Astrocyte (in vitro differentiated cells and primary cell): ENCODE measurements at places on chromosomes 5 and 9.

DNA sequence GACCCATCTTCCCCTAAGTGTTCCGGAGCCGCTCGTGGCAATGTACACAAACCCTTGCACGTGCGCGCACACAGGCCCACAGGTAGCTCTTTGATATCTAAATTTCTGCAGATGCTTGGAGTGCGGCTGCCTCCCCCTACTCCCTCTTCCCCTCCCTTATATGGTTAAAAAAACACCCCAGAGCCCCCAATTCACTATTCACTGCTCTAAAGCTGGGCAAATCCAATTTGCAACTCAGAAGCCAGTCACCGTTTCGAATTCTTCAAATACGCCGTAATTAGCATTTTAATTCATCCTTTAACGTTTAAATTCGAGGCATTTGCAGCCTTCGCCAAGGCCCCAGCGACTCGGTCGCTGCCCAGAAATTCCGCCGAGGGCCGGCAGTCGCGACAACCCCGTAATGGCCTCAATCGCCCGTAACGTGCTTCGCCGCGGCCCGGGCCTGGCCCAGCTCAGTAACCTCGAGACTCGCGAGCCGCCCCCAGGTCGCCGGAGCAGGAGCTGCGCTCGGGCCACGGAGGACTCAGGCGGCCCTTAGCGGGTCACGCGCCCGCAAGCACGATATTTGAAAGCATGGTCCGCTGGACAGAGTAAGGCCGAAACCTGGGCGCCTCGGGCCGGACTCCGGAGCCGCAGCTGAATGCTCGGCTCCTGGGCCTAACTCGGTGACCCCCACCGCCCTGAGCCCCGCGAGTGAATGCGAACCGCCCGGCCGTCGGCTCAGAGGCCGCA is 1.3 kb downstream of the IRX2 start:
- peak overlapping the region; percentile 77 for H3K4me3 ChIP-seq
- peaks cover 8% of the 10 kb centered on the region for H3K36me3 ChIP-seq
- peaks cover 18% of the 10 kb centered on the region for H3K4me1 ChIP-seq
- peaks cover 4% of the 10 kb centered on the region for H3K27me3 ChIP-seq
- peak overlapping the region; percentile 79 for H3K27ac ChIP-seq

DNA sequence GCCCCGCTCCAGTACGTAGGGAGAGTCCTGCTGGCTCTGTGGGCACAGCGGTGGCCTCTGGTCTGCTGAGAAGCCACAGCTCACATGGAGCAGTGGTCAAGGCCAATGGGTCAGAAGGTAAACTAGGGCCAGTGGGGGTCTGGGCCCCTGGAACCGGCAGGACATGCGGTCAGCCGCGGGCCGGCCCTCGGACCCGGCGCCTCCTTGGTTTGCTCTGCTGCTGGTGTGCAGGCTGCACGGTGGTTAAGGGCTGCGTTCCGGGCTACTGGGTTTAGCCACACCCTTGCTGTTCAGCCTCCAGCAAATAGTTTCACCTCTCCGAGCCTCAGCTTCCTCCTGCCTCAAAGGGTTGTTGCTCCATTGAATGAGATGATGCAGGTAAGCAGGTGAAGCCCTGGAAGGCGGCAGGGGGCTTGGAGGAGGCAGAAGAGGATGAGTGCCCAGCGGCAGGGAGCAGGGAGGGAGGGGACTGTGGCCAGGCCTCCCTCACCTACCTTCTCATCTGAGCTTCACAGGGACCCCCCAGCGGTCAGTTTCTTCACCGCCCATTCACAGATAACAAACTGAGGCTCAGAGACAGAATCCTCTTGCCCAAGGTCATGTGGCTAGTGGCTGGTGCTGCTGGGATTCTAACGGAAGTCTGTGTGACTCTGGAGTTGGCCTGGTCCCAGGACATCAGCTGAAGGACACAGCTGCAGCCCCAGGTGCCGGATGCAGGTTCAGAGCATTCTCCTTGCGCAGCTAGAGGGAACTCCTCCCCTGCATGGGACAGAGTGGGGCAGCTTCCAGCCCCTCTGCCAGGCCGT is 3.7 kb upstream of the COL5A1 start:
- no peak for DNase-seq
- H3K4me3 ChIP-seq = no peak overlapping the region
- H3K27ac ChIP-seq = no peak overlapping the region
- no peaks in the 10 kb centered on the region for H3K27me3 ChIP-seq
- peaks cover 16% of the 10 kb centered on the region for H3K4me1 ChIP-seq
- H3K36me3 ChIP-seq = no peaks in the 10 kb centered on the region

GRCh38 chr9:71820403-71820921 is 52.1 kb upstream of the CEMIP2 start:
- no peak for DNase-seq
- H3K36me3 ChIP-seq = no peaks in the 10 kb centered on the region
- H3K27ac ChIP-seq = no peak overlapping the region
- no peaks in the 10 kb centered on the region for H3K4me1 ChIP-seq
- no peaks in the 10 kb centered on the region for H3K27me3 ChIP-seq

DNA sequence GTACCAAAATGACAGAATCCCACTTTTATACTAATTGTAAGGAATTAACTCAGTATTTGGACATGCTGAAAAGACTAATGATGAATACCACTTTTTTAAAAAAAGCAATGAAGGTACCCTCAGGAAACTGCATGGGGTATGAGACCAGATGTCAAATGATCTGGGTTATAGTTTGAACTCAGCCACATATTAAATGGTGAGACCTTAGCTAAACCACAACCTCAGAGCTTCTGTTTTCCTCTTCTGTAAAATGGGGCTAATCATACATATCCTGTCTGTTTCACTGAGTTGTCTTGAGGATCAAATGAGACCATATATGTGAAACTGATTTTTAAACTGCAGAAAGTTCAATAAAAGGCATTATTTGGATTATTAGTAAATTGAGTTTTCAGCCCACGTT is 238.4 kb downstream of the AP3B1 start:
- no peak for DNase-seq
- H3K4me1 ChIP-seq = no peaks in the 10 kb centered on the region
- no peaks in the 10 kb centered on the region for H3K36me3 ChIP-seq
- no peak overlapping the region for H3K4me3 ChIP-seq

DNA sequence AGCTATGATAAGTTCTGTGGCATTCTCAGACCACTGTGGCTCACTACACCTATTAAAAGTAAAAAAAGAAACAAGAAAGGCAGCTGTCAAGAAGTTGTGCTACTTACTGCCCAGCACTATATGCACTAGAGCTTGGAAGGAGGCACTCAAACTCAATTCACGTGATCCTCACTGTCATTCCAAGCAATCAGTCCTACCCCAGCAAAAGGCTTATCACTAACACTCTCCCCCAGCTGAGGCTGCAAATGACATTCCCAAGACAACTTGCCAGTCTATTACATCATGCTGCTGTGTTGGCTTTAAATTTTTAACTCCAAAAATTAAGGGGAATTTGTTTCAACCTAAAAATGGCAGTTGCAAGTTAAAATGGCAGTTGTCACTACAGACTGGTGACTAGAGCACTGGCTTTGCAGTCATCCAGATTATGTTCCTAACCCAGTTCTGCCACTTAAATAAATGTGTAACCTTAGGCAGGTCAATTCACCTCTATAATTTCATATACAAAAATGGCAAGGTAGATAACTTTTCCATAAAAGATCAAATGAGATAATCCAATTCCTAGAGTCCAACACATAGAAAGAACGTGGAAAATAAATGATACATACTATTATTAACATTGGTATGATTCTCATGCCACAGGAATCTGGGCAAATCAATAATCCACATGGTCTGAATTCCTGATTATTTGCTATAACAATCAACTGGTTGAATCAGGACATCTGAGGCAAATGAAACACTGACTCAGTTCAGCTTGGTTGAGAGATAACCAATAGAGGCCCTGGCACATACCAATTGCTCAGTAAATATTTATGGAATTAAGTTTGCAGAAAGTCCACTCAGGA is 52.4 kb downstream of the FBXW11 start:
- H3K4me1 ChIP-seq = peaks cover 37% of the 10 kb centered on the region
- peak overlapping the region; percentile 32 for H3K4me3 ChIP-seq
- peak overlapping the region; percentile 70 for H3K27ac ChIP-seq
- H3K27me3 ChIP-seq = no peaks in the 10 kb centered on the region
- no peaks in the 10 kb centered on the region for H3K36me3 ChIP-seq
- DNase-seq = peak; percentile 90

DNA sequence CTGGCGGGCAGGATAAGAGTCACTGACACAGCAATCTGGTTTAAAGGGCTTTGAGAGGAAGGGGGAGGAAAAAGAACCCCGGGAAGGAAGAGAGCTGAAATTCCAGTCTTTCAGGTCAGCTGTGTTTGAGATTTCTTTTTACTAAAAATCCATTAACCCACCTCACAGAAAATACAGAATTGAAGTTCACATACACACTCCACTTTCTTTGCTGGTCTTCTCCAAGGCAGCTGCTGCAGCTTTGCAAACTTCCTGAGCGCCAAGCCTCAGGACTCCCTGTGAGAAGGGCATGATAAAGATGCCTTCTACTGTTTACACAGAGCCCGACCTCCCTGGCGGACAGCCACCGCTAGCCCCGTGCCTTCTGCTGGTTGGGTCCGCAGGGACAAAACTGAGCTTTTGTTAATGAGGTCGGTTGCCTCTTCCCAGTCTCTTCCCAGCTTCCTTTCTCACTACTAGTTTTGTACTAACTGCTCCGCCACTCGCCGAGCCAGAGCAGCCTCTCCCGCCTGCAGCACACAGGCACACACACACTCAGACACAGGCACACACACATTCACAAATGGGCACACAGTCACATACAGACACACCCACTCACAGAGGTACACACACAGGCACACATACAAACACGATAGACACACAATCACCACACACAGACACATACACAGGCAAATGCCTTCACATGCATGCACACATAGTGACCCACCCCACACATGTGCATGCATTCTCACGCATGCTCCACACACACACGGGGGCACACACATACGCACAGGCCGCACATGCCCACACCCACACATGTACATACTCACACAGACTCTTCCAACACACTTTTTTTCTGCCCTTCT is at the start of gene FREM1:
Gene FREM1 (minus strand): TSS at position 468 of the 845 bp plus-strand sequence. CDS start 41,451 bp downstream, outside the sequence.
- H3K27ac ChIP-seq = no peak within 1 kb of the TSS
- H3K27me3 ChIP-seq = peaks cover 3% of the 10 kb centered on the region
- no peaks in the 10 kb centered on the region for H3K36me3 ChIP-seq

DNA sequence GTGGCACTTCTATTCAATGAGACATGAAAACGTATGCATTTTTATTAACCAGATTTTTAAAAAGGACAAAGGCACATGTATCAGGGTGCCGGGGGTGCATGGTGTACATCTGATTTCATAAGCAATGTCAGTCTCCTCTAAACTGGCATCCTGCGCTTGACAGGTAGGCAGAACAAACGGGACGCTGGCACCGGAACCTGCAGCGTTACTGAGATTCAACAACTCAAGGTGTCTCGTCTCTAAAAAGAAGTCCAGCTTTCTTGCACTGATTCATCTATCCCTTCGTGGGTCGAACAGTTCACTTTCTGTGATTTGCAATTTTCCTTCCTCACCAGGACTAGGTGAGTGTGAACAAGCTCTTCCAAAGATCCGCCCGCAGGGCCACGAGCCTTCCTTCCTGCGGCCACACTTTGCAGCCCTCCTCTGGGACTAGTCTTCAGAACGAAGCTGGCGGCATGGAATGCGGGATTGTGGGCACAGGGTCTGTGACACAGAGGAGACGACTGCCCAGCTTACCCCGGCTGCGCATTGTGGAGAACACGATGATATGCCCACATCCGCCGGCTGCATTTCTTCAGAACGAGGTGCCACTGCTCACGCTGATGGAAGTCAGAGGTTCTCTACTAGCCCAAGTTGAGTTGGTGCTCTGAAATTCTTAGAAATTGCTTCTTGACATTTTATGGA is 7.2 kb downstream of the SLC6A3 start:
- H3K4me1 ChIP-seq = no peaks in the 10 kb centered on the region
- peaks cover 7% of the 10 kb centered on the region for H3K27me3 ChIP-seq
- no peak overlapping the region for H3K27ac ChIP-seq
- DNase-seq = no peak
- no peaks in the 10 kb centered on the region for H3K36me3 ChIP-seq
- H3K4me3 ChIP-seq = no peak overlapping the region

GRCh38 chr9:127300886-127301447 is 36.4 kb downstream of the GARNL3 start:
- H3K4me1 ChIP-seq = no peaks in the 10 kb centered on the region
- H3K4me3 ChIP-seq = no peak overlapping the region
- no peaks in the 10 kb centered on the region for H3K36me3 ChIP-seq
- H3K27ac ChIP-seq = no peak overlapping the region

DNA sequence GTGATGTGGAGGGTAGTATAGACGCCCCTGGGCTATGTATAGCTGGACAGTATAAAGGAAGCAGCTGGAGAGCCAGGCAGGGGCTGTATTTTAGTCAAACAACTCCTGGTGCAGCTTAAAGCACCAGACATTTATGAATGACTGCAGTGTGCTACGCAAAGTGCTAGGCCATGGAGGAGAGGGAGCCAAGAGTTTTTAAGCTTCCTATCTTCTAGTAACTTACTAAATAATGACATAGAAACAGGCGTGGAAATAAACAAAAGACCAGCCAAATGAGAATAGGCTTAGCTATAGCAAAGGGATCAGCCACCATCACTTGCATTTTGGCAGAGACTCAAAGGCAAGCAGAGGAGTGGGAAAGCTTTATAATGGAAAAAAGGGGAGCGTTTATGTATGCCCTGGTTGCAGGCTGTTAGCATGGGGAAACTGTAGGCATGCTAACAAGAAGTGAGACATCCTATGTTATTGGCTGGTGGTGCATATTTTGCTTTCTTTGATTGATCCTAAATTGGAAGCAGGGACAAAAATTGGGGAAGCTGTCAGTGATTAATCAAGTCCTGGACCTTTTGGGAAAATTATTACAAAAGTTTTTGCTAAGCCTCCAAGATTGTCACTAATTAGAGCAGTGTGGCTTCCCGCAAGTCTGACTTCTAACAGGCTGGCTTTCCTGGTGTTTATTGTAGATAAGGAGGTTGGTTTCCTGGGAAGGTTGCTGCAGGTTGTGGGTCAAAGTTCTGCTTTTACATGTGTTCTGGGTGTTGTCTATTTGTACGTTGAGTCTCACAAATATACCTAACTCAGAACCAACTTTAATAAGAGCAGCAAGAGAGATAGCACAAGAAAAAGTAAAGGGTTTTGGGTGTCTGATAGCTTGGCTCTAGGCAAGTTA is 46.6 kb downstream of the RAB3C start:
- H3K4me3 ChIP-seq = no peak overlapping the region
- H3K27ac ChIP-seq = no peak overlapping the region
- no peaks in the 10 kb centered on the region for H3K4me1 ChIP-seq

- H3K36me3 ChIP-seq = peaks cover 4% of the 10 kb centered on the region
- H3K4me3 ChIP-seq = no peak overlapping the region
- no peaks in the 10 kb centered on the region for H3K27me3 ChIP-seq
Observed at GRCh38 chr9:2173861-2174260, 158.7 kb downstream of the SMARCA2 start.

DNA sequence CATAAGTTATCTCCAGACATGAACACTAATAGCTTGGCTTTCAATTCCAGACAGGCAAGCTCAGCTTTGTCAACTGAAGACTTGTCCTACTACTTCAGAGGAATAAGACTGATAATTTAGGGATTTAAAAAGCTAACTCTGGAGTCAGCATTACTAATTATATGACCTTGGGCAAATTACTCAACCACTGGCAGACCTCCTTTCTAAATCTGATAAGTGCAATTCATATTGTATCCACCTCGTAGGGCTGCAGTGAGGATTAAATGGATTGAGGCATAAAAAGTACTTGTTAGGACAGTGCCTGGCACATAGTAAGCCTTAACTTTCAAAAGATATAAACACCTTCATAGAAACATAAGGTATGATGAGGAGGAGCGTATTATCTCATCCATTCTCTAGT is 104.4 kb downstream of the KLHL3 start:
- peaks cover 2% of the 10 kb centered on the region for H3K27me3 ChIP-seq
- DNase-seq = no peak
- H3K4me3 ChIP-seq = no peak overlapping the region
- H3K4me1 ChIP-seq = peaks cover 2% of the 10 kb centered on the region
- H3K27ac ChIP-seq = no peak overlapping the region

- no peaks in the 10 kb centered on the region for H3K27me3 ChIP-seq
- DNase-seq = no peak
- no peak overlapping the region for H3K4me3 ChIP-seq
- H3K4me1 ChIP-seq = peaks cover 2% of the 10 kb centered on the region
- no peaks in the 10 kb centered on the region for H3K36me3 ChIP-seq
Observed at GRCh38 chr5:97844797-97845196, 661.8 kb upstream of the RIOK2 start.
